ENCODE measurements at places on chromosomes 13 and 19.

GRCh38 chr13:79660361-79660760, 179.4 kb downstream of the NDFIP2 start:
- DNase-seq = no peak

GRCh38 chr13:23771552-23771951, 117.6 kb downstream of the MIPEP start:
- DNase-seq = no peak

GRCh38 chr13:81394640-81395039, 1053.7 kb upstream of the SPRY2 start:
- no peak for DNase-seq

GRCh38 chr19:12052497-12053169, at the start of gene ZNF878:
Gene ZNF878, minus strand, starts transcription at chr19:12052961. Its CDS starts 160 bp downstream, at chr19:12052801.
- DNase-seq = peak; percentile 58

DNA sequence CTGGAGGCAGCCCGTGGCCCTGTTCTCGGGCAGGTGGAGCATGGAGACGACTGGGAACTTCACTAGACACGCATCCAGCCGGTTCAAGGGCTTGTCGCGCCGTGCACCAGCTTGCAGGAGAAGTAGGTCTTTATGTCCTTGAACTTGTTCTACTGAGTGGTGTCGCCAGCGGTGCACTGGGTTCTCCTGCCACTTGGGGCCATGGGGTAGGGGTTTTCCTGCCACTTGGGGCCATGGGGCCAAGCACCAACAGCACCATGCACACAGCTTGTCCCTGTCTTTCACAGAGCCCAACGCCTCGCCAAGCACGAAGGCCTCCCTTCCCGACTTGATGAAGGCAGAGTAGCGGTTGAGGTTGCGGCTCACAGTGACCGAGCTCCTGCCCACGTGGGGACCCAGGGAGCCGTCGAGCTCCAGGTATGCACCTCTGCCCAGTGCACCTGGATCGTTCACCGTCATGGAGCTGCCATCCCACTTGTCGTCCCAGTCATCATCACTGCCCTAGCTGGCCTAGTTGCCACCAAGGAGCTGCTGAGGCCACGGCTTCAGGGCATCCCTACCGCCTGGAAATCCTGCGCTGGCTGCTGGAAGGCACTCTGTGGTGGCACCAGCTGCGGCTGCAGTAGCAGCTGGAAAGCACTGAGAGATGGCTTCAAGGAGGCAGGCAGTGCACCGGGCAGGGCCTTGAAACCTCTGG, 40.5 kb upstream of the TPM4 start:
- no peak for DNase-seq

DNA sequence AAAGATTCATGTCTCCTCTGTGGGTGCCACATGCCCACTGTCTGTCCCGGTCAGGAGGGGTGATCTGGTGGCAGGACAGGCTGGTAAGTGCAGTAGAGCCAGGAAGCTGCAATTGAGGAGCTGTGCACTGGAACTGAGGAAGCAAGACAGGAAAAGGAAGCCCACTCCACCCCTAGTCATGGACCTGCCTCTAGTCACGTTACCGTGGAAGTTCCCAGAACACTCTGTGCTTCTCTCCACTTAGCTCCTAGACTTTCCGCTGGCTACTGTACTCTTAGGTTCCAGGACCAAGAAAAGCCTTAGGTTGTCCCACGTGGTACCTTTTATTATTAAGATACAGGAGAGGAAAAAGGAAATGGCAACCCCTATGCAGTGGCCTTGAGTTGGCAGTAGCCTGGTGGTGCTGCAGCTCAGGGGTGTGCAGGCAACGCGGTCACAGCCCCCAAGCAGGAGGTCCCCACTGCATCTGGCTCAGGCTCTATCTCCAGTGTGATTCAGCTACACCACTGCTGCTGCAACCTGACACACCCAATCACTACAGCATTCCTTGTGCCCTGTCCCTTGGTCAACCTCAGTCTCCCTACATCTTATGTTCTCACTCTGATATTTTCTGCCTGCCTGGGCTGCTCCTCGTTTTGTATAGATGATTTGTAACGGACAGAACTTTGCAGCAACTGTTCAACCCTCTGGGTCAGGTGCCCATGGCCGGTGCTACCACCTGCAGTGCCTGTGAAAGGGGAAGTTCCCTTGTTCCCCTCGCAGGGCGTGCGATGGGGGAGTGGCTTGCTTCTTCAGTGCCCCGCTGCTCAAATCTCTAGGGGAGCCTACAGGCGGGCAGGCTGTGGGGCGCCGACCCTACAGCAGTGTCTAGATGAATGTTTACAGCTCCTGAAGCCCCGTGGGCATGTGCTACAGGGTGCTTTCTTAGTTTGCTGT, 24.4 kb upstream of the GPR12 start:
- no peak for DNase-seq

GRCh38 chr13:77715233-77715891, 17.9 kb downstream of the SLAIN1 start:
- DNase-seq = no peak

DNA sequence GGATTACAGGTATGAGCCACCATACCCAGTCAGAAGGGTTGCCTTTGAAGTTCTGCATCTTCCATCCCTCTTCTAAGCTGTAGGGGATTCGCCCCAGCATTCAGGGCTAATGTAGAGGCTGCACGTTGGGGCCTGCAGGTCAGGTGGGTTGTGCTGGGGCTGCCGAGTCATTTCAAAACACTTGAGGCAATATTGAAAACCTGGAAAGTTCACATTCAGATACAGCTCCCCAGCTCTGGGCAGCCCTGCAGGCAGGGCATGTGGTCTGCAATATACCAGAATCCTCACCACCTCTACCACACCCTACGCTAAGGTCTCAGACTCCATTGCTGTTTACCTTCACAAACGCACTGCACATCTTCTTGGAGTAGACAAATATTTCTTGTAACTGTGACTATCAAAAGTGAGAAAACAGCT, 24.6 kb downstream of the CCNE1 start:
- no peak for DNase-seq

DNA sequence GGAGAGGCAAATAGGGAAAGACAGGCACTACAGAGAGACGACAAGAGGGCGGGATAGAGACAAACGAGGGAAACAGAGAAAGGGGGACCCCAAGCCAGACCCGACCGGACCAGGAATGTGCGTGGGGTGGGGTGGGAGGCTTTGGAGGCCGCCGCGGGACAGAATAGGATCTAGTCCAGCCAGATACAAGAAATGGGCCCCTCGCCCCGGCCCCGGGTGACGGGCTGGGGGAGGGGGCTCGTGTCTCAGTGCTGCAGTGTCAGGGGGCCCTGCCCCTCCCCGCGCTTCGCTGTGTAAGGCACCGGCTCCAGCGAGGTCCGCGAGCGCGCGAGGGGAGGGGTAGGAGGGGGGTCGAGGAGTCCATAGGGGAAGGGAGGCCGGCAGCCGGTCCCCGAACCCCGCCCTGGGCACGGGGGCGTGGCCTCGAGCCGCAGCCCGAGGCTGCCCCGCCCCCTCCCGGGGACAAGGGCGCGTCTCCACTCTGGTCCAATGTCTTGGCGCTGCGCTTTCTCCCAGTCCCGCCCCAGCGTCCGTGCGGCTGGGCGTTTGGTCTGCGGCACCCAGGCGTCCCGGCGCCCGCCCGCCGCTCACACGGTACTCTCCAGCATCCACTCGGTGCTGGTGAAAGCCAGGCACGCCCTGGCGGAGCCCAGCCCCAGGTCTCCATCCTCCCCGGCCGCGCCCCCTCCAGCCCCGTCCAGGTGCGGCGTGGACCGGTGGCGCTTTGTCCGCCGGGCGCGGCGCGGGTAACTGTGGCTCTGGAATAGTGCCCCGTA, 11.0 kb downstream of the IFNL1 start:
- no peak for DNase-seq

DNA sequence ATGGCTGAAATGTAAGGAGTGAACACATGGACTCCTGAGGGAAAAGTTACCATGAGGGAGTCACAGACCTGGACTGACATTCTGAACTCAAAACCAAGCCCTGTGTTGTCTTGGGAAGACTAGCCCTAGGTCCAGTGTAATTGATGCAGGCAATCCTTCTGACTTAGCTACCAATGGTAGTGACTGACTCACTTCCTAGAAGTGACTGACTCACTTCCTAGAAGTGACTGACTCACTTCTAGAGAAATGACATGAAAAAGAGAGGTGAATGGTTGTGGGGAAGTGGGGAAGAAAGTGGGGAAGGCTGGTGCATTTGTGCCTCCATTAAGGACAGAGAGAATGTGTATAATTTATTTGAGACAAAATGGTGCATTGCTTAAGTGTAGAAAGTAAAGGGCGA, 49.9 kb downstream of the EDNRB start:
- DNase-seq = no peak

- no peak for DNase-seq
These were observed 161.7 kb downstream of the KLF12 start for GRCh38 chr13:73972545-73972944.

DNA sequence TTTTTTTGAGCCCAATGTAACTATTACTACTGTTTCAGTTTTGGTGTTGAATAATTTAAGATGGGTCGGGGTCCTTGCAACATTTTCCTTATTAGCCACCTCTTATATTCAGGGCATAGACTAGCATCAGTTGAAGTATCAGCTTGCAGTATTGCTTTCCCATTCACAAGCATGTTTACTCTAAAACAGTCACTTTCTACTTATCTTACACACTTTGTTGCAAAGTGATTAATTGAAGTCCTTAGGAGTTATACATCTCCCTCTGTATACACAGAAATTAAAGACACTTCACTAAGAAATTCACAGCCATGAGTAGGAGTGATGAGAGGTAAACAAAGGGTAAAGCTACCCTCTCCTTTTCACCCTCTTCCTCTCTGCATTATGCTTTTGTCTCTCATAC, 27.6 kb downstream of the SLAIN1 start:
- DNase-seq = no peak

- no peak for DNase-seq
These were observed 27.2 kb upstream of the CALM3 start for GRCh38 chr19:46573679-46574498.

DNA sequence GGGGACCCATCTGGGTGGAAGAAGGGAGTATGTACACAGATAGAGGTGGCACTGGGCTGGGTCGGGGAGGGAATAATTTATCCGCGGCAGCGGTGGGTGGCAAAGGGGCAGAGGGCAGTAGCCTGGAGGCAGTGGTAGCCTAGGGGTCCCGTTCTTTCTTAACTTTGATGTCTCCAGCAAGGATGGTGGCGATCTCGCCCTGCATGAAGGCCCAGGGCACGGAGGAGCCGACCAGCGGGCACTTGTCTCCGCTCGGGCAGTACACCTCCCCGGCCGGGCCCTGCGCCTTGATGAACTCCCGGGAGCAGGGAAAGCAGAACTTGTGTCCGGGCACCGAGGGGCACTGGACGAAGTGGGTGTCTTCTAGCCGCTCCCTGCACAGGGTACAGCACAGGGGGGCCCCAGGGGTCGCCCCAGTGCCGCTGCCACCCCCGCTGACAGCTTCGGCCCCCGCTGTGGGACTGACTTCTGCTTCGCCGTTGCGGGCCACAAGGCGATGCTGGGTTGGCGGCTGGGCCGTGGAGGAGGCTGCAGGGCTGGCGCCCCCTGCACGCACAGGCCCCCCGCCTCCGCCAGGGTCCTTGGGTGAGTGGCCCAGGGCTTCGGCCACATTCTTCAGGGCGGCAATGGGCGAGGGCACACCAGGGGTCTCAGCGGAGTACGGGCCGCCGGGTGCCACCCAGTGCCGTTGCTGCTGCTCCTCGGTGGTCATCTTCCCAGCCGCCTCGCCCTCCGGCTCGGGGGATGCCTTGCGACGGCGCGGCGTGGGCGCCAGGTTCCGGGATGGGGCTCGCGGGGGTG, 1.9 kb downstream of the IRF2BP1 start:
- DNase-seq = no peak

GRCh38 chr19:8336660-8337059, 6.4 kb downstream of the KANK3 start:
- DNase-seq = no peak

DNA sequence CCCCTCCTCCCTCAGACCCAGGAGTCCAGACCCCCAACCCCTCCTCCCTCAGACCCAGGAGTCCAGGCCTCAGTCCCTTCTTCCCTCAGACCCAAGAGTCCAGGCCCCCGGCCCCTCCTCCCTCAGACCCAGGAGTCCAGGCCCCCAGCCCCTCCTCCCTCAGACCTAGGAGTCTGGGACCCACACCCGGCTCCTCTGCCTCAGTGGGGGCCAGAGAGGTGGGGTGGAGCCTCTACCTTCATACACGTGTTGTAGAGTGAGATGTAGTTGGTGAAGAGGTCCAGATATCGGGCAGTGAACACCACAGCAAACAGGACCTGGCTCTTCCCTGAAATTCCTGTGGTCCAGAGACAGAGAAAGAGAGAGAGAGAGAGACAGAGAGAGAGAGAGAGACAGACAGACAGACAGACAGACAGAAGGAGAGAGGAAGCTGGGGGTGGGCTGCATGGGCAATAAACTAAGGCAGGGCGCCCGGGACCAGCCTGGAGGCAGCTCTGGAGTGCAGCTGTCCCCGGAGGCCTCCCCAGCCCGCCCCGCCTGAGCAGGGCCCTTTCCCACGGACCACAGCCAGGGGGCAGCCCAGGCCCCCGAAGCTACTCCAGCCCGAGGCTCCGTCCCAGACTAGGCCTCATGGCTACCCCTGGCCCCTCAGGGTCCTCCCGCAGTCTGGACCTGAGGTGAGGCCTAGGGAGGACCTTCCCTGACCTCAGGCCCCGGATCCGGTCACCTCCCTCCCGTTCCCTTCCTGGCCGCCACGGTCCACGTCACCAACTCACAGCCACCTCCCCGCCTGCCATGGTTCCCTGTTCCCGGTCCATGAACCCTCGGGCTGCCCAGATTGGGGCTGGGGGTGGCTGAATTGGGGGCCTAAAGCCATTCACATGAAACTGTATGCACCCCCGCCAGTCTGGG, 907 bp downstream of the KDELR1 start:
- no peak for DNase-seq

DNA sequence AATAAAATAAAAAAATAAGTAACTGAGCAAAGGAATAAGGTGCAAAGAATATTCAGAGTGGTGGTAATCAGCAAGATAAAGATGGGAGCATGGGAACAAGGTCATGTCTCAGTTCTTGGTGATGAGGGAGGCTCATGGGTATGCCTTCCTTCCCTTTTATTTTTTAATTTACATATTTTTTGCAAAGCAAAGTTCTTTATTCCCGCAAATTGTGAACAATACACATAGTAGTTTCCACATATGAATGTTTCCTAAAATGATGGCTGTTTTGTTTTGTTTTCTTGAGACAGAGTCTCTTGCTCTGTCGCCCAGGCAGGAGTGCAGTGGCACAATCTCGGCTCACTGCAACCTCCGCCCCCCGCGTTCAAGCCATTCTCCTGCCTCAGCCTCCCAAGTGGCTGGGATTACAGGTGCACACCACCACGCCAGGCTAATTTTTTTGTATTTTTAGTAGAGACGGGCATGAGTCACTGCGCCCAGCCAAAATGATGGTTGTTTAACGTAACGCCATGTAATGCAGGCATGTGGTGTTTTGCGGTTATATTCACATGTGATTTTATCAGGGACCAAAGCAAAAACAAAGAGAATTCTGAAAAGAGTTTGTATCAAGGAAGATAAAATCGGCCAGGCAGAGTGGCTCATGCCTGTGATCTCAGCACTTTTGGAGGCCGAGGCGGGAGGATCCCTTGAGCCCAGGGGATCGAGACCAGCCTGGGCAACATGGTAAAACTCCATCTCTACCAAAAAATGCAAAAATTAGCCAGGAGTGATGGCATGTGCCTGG, 4.5 kb upstream of the ADGRE2 start:
- no peak for DNase-seq

Measured in cerebellar nuclear complex (tissue), 1 donor.